ENCODE measurements at places on chromosomes 4 and X.

- DNase-seq = no peak
These were observed 10.4 kb downstream of the RELL1 start for GRCh38 chr4:37675587-37676290.

DNA sequence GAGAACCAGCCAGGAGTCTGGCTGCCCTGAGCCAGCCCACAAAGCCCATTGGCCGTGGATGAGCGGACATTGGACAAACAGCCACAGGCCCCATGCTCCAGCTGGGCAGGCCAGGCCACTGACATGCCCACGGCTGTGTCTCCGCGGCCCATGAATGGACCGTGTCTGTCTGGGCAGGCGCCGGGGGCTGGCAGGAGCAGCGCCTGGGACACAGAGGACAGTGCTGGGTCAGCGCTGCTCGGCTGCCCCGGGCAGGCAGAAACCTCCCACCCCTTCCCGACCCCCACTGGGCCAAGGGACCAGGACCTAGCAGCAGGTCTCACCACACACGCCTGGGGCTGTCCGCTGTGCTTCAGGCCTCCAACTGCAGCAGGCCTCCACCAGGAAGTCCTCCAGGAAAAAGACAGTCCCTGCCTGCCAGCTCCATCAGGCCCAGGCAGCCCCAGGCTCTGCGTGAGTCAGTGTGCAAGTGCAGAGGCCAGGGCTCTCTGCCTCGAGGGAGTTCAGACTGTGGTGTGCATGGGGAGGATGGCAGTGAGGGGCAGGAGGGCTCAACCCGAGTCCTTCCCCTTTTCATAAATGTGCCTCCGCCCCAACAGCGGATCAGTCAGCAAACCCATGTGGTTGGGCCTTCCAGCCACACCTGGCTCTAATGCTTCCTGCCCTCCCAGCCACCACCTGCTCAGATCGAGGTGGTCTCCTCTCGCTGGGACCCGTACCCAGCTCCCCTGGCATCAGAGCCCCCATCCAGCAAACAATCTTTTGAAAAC lies 17.2 kb upstream of the FGFR3 start:
- no peak for DNase-seq

- DNase-seq = no peak
These were observed 327.8 kb upstream of the HAND2 start for GRCh38 chr4:173857828-173858227.

GRCh38 chr4:123170843-123171242 lies 225.8 kb upstream of the SPRY1 start:
- DNase-seq = no peak

DNA sequence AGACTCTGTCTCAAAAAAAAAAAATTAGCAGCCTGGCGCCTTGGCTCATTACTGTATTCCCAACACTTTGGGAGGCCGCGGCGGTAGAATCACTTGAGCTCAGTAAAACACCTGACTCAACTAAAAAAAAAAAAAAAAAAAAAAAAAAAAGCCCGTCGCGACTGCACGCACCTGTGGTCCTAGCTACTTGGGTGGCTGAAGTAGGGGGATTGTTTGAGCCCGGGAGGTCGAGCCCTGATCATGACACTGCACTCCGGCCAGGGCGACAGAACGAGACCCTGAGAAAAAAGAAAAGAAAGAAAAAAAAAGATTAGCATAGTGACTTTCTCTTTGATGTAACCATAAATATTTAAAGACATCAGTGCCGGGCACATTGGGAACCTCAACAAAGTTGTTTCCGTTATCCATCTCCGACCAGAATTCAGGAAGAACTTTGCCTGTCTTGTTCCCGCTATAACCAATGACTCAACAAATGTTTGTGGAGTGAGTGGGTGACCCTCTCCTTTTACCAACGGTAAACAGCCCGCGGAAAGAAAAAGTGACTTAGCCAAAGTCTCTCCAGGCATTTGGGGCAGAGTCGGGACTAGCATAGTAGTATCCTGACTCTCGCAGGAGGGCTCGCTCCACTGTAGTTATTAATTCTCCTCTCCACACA lies 553 bp upstream of the MED28 start:
- DNase-seq = peak; percentile 67

DNA sequence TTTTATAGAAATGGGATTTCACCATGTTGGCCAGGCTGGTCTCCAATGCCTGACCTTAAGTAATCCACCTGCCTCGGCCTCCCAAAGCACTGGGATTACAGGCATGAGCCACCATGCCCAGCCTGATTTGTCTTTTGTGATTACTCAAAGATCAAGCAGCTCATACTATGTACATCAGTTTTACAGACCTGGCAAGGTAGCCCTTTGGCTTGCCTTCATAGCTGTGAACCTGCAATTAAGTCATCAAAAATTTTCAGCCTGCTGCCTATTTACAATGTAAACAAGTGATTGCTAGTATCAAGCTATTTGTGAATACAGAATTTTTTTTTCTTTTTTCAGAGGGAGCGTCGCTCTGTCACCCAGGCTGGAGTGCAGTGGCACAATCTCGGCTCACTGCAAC lies 46.2 kb downstream of the GSX2 start:
- DNase-seq = no peak

- no peak for DNase-seq
These were observed 828.6 kb downstream of the ADGRL3 start for GRCh38 chr4:62028745-62029144.

DNA sequence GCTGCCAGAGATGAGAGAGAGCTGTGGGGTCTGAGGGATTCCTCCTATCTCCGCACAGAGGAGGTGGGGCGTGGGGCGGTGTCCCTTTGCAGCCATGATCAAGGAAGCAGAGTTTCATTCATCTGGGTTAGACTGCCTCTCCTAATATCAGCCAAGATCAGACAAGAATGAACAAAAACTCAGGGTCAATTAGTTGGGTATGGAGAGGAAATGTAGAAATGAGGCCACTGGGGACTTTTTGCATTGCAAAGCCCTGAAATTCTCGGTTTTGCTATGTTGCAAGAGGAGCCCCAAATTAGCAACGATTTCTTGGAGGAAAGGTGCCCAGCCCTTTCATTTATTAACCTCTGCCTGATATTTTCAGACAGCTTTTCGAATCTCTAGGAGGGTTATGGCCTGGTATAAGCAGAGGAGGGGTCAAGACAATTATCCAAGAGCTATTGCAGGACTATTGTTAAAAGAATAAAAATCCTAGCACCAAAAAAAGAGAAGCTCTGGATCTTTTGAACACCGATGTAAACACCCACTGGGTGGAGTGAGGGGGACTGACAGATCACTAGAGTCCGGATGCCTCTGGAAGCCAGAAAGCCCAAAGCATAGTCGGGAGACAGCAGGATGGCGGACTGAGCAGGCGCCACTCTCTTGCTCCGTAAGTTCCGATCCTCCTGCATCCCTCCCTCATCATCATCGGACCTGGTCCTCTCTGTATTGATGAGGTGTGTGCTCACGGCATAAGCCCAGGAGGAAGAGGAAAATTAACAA lies 34.4 kb upstream of the ACSL1 start:
- DNase-seq = peak; percentile 70

DNA sequence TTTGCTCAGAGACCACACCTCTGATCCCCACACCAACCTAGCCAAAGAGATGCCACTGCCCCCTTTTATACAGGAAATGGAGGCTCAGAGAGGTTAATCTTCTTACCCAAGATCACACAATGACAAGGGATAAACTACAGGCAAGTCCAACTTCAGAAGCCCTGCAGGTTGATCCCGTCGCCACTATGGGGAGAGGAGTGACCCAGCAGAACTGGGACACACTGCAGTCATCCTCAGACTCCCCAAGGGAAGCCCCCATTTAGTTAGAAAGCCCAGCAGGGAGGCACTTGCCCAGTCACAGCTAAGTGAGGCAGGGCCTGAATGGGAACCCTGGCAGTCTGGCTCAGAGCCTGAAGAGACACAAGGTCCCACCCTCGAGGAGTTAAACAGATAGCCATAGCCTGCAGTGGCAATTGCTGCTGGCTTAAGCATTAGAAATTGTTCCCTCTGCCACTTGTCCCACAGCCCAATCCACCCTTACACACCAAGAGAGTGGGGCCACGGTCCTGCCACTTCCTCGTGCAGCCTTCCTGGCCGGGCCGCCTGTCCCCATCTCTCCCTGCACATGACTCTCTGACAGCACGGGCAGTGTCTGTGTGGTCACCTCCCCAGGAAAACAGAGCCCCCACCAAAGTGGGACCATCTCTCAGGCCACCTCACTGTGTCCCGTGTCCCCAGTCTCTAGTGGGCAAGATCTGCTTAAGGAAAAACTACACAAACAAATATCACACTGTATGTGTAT lies 2.7 kb downstream of the JAKMIP1 start:
- no peak for DNase-seq

GRCh38 chr4:77170926-77171325 lies 13.9 kb downstream of the CCNG2 start:
- DNase-seq = no peak

DNA sequence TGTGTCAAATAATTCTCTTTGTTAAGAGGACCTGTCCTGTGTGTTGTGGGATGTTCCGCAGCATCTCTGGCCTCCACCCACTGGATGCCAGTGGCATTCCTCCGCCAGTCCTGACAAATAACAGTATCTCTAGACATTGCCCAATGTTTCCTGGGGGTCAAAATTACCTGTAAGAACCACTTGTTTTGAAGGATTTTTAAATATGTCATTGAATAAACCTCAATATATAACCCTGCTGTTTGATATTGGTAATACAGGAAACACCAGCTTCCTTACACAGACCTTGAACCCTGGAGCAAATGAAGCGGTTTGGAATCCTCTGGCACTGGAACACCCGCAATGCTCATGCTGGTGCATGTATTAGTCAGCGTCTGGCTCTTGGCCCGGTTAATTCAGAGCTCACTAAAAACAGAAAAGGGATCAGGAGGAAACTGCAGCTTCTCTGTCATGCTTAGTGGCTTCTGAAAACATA lies 101.3 kb downstream of the TBL1X start:
- DNase-seq = no peak

- no peak for DNase-seq
These were observed 162.5 kb upstream of the CASK start for GRCh38 chrX:42085836-42086235.

DNA sequence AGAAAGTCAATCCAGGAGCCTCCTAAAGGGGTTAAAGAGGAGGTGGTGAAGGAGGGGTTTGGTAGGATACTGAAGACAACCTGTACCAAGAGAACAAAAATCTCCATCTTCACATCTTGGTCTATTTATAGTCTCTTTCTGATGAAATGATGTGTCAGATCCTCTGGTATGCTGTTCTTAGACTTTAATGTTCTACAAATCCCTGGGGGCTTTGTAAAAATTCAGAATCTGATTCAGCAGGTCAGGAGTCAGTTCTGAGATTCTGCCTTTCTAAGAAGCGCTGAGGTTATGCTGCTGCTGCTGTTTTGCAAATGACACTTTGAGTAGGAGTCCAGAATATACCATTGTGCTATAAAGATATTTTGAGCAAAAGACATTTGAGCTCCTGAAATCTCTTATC lies 172.9 kb upstream of the GLRA2 start:
- DNase-seq = no peak

DNA sequence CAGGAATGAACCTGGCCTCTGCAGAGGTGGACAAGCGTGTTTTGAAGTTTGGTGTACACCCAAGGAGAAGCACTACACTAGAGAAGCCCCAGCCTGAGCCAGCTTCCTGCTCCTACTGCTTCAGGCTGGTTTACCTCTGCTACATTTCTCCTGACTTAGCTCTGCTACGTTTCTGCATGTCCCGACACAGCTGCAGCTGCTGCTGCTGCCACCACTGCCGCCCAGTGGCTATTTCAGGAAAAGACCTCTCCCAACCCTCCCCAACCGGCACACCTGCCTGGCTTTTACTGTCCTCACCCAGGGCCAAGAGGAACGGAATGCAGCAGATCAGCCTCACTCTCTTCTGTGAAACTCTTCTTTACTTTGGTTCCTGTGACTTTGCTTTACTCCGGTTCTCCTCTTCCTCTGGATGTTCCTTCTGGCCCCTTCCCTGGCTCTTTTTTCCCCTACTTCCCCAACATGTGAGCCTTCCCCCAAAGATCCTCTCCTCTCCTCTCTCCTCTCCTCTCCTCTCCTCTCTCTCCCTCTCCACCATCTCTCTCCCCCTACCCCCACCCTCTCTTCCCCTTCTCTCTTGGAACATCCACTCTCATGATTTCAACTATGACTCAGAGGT lies 3.1 kb upstream of the P2RY4 start:
- no peak for DNase-seq

- no peak for DNase-seq
These were observed 120.5 kb upstream of the C1GALT1C1 start for GRCh38 chrX:120750381-120750780.

DNA sequence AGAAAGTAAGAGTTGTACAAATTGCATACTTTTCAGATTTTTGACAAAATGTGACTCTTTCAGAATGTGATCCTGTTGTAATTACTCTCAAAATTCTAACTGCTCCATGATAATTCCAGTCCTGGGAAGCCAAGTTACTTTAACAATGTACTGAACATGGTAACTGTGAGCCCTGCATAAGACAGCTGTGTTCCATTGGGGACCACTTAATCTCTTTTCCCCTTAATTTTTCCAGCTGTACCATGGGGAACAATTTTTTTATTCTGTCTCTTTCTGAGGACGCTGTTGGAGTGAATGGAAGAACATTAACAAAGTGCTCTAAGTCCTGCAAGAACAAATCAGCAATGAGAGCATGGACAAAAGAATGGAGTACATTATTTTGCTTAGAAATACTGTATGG lies 95.8 kb downstream of the UPRT start:
- no peak for DNase-seq

- no peak for DNase-seq
These were observed 6.1 kb downstream of the AWAT2 start for GRCh38 chrX:70043685-70044084.

DNA sequence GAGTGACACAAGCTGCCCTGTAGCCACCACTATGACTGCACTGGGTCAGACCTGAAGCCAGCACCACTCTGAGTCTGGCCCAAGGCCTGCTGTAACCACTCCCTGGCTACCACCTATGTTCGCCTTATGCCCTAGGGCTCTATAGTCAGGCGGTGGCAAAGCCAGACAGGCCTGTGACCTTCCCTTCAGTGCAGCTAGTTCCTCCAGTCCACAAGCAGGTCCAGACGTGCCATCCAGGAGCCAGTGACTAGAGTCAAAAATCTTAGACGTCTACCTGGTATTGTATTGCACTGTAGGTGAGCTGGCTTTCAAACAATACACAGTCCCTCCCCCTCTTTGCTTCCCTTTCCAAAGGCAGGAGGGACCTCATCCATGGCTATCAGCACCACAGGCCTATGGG lies 54.0 kb upstream of the RNF128 start:
- DNase-seq = no peak

GRCh38 chr4:163404580-163404979 lies 60.9 kb downstream of the NPY5R start:
- DNase-seq = no peak
